M059J (cell line): ENCODE measurements at places on chromosomes 3 and 15. TPM values are rescaled to one million over a fixed set of nuclear protein-coding genes. Genes with fewer than 3 reads are reported as not detected.

ABCF3 gene
- 27.4 and 43.4 TPM in 2 replicates for total RNA-seq

PCLAF gene
- 90.7 and 163 TPM in 2 replicates for total RNA-seq

GOLGA8O gene
- 0.07 and 0.12 TPM in 2 replicates for total RNA-seq

GATA2 gene
- 22.7 and 36.3 TPM in 2 replicates for total RNA-seq

DBR1 gene
- total RNA-seq: 24.3 and 34.9 TPM in 2 replicates

ATP13A4 gene
- total RNA-seq: 0.10 TPM in 1 of 2 replicates, not detected in the other

ACTC1 gene
- total RNA-seq: 2.9 and 8.8 TPM in 2 replicates

CAMP gene
- total RNA-seq: not detected in 2 replicates

CGNL1 gene
- 0.12 and 1.3 TPM in 2 replicates for total RNA-seq

PPP1R14D gene
- not detected in 2 replicates for total RNA-seq

COL8A1 gene
- 225 and 349 TPM in 2 replicates for total RNA-seq

PRR20G gene
- not detected in 2 replicates for total RNA-seq

PGBD4 gene
- total RNA-seq: 0.10 and 0.74 TPM in 2 replicates

IGSF10 gene
- 4.3 and 5.1 TPM in 2 replicates for total RNA-seq

CNTN4 gene
- not detected in 2 replicates for total RNA-seq

CNTN6 gene
- not detected in 2 replicates for total RNA-seq

CELSR3 gene
- total RNA-seq: 3.8 and 5.2 TPM in 2 replicates

STRIT1 gene
- total RNA-seq: not detected in 2 replicates

SUCLG2 gene
- total RNA-seq: 26.3 and 28.7 TPM in 2 replicates

SLC22A13 gene
- total RNA-seq: not detected in 2 replicates

ZFYVE19 gene
- total RNA-seq: 45.9 and 60.7 TPM in 2 replicates
